ENCODE measurements at places on chromosomes 1 and 21.

DNA sequence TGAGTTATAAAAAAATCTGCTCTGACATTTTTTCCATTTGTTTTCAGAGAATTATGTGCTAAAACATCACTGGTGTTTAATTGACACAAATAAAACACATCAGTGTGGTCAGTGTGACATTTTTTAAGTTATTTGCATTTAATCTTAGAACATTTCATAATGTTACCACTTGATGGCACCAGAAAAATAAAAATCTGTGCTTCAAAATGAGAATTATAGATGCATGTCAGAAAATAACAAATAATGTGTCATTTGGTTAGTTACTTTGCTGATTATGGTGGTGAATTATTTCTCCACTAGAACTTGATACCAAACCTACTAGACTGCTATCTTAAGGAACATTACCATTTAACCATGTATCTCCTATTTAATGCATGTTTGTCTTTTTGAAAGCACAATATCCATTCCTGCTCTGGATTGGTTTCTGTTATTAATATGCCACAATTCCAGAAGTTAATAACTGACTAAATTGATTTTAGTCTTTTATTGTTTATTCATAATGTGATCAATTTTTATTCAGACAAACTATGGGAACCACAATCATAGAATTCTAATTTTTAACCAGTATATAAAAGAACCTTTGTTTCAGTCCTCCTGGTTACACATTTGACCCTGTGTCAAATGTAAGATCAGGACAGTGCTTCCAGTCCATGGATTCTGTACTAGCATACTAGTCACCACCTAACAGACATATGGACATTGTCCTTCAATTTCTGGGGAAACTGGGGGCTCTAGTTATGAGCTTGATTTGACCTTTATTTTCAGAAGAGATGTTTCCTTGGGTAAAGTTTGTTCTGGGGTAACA is 81.0 kb downstream of the RPS6KC1 start:
- peak; percentile 18 for DNase-seq

DNA sequence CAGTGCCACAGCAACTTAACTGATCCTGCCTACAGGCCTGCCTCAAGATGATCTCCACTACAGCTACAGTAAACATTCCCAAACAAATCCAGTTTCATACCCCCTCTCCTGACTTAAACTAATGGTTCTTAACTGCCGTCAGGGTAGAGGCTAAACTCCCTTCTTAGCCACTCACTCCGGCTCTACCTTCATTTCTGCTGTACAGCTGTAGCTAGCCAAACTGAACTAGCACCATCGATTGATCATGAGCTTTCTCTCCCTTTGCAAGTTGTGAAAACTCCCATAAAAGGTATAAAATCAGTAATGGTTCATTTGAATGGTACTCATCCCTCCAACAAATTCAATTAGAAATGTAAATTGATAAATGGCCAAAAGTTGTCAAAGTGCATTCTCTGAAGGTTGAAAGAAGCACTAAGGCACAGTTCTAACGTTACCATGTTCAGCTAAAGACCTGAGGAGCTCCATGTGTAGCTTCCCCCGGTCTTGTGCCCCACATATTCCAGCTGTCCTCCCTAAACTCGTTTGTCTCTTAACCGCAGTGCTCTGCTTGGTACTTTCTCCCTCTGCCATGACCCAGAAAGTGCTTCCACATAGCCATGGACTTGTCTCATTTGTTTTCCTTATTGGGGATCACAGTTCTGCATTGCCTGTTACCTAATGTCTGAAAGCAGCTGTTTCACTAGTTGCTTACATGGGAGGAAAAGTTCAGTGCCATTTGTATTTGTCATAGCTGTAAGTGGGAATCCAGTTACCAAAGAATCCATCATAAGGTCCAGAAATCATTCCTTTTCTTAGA is 49.8 kb downstream of the DHX9 start:
- DNase-seq, result no peak

GRCh38 chr1:153679337-153680119 is 1.0 kb downstream of the NPR1 start:
- DNase-seq, result no peak

- DNase-seq, result no peak
Observed at GRCh38 chr1:100931716-100932115, 35.8 kb downstream of the SLC30A7 start.

GRCh38 chr21:46268371-46268770 is 17.0 kb downstream of the MCM3AP start:
- no peak for DNase-seq

GRCh38 chr1:241464985-241465384 is 54.6 kb downstream of the FH start:
- DNase-seq, result no peak

DNA sequence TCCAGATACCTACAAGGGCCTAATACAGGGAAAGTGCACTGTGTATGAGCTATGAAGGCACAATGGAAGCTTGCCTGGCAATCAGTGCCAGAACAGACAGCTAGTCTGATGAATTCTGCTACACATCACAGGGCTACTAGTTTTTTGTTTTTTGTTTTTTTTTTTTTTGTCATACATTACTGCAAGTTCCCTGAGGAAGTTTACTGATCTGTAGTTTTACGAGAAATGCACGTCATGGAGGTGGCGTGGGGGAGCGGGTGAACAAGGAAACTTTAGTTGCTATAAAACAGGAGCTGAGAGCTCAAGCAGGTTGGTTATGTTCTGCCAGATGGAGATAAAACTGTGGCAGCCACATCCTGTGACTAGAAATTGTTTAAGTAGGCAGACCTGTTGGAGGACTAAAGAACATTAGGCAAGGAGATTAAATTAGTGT is 17.7 kb downstream of the PTPRC start:
- no peak for DNase-seq

- DNase-seq, result no peak
Observed at GRCh38 chr1:26434161-26434752, 2.1 kb downstream of the DHDDS start.

DNA sequence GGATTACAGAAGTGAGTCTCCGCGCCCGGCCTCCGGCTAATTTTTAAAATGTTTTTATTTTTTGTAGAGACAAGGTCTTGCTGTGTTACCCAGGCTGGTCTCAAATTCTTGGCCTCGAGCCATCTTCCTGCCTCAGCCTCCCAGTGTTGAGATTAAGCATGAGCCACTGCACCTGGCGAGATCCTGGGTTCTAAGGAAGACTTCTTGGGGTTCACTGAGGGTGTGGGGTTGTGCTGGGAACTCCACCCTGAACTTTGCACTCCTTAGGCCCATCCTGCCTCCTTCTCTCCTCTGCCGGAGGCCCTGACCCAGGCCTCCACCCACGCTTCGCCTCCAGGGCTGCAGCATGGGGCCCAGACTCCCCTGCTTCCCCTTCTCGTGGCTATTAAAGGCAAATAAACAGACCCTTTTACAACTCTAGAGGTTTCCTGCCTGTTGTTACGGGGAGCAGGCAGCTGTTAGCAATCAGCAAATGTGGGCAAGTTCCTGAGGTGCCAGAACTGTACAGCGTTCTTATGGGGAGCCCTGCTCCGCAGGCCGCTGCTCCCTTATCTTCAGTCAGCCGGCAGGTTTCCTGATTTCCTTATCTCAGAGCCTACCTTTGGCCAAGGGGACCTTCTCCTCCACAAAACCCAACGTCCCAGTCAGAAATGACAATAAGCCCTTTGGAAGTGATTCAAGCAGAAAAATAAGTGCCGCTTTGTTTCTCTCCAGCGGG is 41.0 kb upstream of the LIN9 start:
- no peak for DNase-seq

DNA sequence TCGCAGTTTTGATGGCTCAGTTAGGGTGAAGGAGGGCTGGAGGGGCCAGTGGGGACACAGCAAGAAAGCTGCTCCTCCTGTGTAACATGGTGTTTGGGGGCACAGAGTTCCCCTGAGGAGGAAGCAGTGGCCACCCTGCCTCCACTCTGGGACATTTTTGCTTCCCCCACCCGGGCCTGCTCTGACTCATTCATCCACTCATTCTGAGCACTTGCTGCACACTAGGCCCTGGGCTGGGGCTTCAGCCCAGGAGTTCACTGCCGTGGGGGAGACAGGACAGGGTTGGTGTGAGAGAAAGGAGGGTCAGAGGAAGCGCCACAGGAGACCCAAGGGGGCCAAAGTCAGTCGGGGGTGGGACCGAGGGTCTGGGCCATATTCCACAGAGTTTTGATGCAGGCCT is 41.4 kb upstream of the ACOT11 start:
- DNase-seq, result no peak

GRCh38 chr21:45827302-45827692 is 154.3 kb upstream of the COL6A1 start:
- DNase-seq, result no peak

DNA sequence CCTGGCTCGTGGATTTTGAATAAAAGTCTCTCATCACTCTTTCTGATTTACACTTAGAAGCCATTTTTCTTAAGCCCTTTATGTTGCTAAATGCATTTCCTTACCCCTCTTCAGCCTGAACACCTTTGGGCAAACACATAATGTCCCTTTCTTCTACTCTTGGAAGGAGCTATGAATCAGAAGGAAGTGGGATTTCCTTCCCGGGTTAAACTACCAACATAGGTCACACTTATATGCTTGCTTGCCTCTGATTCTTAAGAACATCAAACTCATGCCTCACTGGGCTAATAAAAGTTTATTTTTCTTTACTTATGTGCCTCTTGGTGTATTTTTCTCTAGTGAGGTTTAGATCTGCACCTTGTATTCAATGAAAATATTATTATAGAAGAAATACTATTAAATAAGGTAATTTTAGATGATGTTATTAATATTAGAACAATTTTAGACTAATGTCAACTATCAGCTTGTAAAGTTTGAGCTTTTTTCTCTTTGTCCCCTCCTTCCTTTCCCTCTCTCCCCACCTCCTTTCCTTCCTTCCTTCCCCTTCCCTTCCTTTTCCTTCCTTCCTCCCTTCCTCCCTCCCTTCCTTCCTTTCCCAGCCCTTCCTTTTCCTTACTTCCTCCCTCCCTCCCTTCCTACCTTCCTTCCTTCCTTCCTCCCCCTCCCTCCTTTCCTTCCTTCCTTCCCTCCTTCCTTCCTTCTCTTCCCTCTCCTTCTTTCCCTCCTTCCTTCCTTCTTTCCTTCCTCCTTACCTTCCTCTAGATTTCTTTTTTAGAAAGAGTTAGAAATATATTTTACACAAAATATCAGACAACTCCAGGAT is 66.5 kb upstream of the KCNJ6 start:
- no peak for DNase-seq

DNA sequence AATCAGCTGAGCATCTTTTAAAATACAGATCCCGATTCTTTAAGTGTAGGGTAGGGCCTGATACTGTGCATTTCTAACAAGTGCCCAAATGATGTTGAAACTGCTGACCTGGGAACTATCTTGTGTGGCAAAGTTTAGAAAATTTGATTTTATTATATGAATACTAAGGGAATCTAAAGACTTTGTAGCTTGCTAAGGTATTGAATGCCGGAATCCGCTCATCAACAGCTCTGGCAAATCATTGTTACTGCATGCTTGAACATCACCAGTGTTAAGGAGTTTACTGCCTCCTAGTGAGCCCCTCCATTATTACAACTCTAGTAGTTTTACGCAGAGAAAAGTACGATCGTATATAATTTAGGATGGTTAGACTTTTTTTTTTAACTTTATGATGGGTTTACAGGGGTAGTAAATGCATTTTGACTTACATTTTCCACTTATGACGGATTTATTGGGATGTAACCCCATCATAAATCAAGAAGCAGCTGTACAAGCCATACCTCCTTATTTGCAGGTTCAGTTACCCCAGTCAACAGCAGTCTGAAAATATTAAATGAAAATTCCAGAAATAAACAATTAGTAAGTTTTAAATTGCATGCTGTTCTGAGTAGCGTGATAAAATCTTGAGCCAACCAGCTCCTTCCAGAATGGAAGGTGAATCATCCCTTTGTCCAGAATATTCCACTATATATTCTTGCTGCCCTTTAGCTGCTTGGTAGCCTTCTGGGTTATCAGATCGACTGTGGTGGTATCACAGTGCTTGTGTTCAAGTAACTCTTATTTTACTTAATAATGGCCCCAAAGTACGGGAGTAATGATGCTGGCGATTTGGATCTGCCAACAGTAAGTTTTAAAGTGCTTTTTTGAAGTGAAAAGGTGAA is 892 bp downstream of the TYW3 start:
- DNase-seq, result peak; percentile 77

DNA sequence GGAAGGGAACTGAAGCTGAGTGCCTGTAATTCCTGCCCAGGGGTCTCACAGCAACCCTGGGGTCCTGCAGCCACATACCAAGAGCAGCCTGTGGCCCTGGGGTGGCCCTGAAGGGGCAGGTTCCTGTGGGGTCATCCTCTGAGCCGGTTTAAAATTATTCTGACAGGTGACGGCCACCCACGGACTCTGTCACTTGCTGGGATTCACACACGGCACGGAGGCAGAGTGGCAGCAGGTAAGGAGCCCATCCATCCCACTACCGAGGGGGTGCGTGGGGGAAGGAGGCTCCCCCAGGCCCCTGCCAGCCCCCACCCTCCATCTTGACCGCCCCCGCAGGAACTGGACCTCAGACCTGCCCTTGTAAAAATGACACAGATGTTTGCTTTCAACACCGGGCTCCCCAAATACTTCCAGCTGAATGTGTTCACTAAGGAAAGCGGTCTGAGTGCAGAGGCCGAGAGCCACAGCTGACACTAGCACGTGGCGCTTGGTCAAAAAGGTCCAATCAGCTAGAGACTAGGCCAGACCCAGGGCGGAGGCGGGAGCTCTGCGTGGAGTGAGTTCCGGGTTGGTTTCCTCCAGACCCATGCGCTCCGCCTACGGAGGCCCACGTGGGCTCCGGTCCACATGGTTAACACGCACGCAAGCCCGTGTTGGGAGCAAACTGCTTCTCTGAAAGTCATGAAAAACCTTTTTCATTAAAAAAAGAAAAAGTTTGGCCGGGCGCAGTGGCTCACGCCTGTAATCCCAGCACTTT is 10.0 kb downstream of the YBEY start:
- DNase-seq, result peak; percentile 91

DNA sequence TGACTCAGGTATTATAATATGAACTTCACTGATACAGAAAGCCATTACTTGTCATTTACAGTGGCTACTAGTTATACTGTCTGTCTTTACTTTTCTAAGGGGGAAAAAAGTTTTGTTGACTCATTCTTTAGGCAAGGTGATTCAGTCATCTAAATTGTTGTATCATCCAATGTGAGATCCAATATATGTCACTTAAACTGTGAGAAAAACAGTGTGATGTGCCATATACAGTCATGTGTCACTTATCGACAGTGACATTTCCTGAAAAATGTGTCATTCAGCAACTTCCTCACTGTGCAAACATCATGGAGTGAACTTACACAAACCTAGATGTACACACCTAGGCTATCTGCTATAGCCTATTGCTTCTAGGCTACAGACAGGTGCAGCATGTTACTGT is 57.6 kb downstream of the KCNK2 start:
- no peak for DNase-seq

DNA sequence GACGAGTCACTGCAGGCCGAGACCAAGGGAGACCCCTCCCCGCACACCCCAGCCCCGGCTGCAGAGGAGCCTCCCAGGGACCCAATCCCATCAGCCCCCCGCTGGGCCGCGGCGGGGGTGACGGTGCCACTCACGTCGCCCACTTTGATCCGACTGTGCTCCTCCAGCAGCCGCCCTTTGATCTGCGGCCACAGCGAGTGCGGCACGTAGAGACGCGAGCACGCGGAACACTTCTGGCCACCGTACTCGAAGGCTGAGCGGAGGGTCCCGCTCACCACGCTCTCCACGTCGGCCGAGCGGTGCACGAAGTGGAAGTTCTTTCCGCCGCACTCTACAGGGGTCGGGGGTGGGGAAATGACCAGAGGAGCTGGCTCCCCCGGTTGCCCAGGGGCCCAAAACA is 17.8 kb upstream of the TAS1R2 start:
- no peak for DNase-seq

Data from HepG2 (cell line).